NCI-H1092 (cell line): ENCODE measurements at places on chromosomes 1 and 21.
A peak's percentile ranks its signal among the peaks of the same experiment; 100 is the strongest.

GRCh38 chr1:89609781-89610456 lies 23.0 kb upstream of the LRRC8C start:
- DNase-seq: no peak

DNA sequence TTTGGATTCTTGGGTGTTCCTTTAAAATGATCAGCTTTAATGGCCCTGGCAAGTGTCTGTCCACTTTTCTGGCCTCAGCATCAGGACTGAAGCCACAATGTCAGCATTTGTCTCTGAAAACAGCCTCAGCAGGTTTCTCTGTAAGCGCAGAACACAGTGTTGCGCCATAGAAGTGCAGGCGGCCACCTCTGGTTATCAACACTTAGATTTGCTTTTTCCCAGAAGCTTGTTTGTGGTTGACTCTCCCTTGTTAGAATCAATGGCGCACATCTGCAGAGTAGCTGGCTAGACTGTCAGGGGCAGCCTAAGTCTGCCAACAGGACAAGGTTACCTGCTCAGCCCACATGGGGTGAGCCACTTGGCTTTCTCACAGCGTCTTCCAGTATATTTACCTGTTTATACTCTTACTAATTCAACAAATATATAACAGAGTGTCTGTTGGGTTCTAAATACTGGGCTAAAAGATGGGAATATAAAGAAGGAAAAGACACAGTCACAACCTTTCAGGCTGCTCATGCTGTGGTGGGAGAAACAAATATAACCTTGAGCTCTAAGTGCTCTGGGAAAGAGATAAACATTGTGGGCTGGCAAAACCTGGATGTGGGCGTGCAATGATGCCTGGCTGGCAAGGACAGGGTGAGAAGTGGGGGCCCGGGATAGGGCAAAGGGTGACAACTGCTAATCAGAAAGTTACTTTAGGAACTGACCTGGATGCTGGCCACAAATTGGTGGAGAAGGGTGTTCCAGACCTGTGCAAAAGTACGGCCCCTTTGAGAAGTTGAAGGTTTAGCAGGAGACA lies 149.3 kb upstream of the KIAA0040 start:
- DNase-seq: no peak

GRCh38 chr1:2229911-2230731 lies 2.0 kb downstream of the SKI start:
- no peak for DNase-seq

DNA sequence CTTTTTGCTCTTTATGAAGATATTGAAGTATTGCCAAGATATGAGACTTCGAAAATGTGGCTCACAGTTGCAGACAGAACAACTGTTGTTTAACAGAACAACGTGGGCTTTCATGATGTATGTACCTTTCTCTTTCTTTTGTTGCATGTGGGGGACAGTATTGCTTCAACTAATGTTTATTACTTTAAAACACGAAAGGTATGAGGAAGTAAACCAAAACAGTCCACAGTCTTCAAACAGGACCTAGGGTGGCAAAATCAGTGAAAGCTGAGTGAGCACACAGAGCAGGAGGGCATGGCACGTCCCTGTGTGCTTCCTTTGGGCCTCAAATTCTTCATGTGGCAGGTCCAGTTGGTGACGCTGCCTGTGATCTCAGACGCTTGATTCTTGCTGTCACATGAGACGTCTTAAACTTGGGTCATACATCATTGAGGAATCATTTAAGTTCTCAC lies 7.8 kb upstream of the CHAF1B start:
- DNase-seq: no peak

GRCh38 chr1:20964540-20965484 lies 177.7 kb upstream of the HP1BP3 start:
- peak; percentile 15 for DNase-seq

DNA sequence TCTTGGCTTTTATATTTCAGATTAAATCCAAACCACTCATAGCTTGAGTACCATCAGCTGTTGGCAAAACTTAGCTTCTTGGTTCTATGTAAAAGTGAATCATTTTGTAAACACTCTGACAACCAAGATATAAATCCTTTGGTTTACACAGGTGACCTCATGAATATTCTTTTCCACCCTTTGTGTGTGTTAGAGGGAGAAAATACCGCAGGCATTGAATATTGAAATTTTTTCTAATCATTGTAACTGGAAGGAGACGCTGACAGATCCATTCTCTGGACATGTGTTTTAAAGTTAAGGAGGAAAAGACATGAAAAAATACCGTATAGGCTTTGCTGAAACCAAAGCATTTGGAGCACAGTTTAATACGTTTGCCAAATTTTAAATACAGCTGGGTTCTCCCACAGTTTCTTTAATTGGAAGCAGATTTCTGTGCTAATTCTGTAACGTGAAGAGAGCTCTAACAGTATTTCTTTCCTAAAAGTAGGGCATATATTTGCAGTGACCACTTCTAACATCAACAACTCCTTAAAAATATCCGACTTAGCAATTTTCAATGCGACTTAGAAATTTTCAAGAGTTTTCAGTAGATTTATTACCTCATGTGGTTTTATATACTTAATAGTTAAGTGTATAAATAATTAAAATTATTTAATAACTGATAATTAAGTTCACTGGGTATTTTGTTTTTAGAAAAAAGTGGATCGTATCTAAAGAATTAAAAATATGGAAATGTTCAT lies 388.2 kb downstream of the USP25 start:
- no peak for DNase-seq

DNA sequence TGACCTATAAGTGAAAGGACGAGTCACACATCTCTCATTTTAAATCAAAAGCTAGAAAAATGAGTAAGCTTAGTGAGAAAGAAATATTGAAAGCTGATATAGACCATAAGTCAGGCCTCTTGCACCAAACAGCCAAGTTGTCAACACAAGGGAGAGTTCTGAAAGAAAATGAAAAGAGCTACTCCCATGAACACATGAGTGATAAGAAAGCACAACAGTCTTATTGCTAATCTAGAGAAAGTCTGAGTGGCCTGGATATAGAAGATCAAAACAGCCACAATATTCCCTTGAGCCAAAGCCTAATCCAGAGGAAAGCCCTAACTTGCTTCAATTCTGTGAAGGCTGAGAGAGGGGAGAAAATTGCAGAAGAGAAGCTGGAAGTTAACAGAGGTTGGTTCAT lies 175.0 kb downstream of the SMYD3 start:
- DNase-seq: no peak

- no peak for DNase-seq
Observed at GRCh38 chr1:168606096-168606495, 29.7 kb downstream of the XCL1 start.

DNA sequence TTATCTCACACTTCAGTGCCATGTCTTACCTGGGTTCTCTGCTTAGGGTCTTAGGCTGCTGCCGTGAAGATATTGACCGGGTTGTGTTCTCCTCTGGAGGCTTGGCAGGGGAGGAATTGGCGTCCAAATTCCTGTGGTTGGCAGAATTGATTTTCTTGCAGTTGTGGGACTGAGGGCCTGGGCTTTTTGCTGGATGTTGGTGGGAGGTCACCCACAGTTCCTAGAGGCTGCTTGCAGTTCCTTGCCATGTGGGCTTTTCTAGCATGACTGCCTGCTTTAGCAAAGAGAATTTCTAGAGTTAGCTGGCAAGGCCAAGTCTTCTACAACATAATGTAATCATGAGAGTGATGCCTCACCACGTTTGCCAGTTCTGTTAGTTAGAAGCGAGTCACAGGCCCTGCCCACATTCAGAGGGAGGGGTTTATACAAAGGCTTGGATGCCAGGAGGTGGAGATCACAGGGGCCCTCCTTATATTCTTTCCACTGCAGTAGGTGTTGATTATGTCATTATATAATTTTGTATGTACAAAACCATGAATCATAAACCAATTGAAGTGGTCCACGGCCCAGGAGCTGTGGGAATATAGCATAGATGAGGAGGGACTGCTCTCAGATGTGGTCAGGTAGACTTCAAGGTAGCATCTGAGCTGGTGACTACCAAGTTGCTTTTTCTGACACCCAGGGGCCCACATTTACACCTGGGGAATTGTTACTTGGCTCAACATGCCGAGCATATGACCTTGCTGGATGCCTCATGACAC lies 6.6 kb downstream of the UBL4B start:
- DNase-seq: no peak
